Right renal pelvis (tissue), 4 donors: ENCODE measurements at places on chromosomes 2 and 18. TPM values are rescaled to one million over a fixed set of nuclear protein-coding genes. Genes with fewer than 3 reads are reported as not detected.

The FN1 gene
- polyA plus RNA-seq: 527 TPM

The FMNL2 gene
- 108 TPM for polyA plus RNA-seq

The MSTN gene
- polyA plus RNA-seq: 1.4 TPM

The TMEM247 gene
- not detected for polyA plus RNA-seq

The SPC25 gene
- 21.2 TPM for polyA plus RNA-seq

The SPP2 gene
- polyA plus RNA-seq: not detected

The KCNG2 gene
- 0.52 TPM for polyA plus RNA-seq

The C2orf66 gene
- 0.37 TPM for polyA plus RNA-seq

The AQP12B gene
- polyA plus RNA-seq: 0.31 TPM

The IL1RN gene
- 5.9 TPM for polyA plus RNA-seq
